ENCODE measurements at places on chromosomes 13 and 19.

- no peak for DNase-seq
These were observed 10.6 kb upstream of the CEACAM4 start for GRCh38 chr19:41637484-41637883.

DNA sequence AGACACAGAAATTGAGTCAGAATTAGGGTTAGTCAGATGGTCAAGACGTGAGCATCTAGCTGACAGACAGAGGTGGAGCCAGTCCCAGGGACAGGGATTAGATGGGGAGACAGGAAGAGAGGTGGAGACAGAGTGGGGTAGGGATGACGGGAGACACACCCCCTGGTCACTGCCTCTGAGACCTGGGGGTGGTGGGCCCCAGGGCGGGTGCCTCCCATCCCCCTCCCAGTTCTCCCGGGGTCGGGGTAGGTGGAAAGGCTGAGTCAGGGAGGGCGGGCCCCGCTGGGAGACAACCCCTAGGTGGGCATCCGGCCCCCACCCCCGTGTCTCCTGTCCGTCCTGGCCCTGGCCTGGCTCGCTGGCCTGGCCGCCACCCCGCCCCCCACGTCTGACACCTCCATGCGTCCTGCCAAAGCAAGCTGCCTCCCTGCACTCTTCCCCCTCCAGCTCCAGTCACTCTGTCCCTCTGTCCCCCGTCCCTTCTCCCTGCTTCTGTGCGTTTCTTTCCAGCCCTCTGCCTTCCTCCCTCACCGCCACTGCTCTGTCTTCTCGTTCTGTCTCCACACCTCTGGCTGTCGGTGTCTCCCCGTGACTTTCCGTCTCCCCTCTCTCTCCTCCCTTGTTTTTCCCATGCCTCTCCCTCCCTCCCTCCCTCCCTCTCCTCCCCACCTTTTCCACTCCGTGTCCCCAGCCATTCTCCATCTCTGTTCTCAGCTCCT lies 15.1 kb downstream of the CCDC97 start:
- DNase-seq, result peak; percentile 29

GRCh38 chr13:41499452-41499851 lies 42.1 kb downstream of the RGCC start:
- no peak for DNase-seq

DNA sequence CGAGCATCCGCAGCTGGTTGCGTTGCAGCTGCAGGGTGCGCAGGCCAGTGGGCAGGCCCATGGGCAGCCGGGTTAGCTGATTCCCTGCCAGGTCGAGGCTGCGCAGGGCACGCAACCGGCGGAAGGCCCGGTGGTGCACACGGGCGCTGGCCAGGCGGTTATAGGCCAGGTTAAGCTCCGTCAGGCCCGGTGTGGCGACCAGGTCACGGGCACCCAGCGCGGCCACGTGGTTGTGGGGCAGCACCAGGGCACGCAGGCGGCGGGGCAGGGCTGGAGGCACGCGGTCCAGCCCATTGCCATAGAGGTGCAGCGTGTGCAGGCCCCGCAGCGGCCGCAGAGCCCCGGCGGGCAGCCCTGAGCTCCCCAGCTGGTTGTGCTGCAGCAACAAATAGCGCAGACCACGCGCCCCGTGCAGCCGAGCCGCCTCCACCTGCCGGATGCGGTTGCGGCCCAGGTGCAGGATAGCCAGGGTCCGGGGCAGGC lies 5.3 kb downstream of the PODNL1 start:
- DNase-seq, result no peak

DNA sequence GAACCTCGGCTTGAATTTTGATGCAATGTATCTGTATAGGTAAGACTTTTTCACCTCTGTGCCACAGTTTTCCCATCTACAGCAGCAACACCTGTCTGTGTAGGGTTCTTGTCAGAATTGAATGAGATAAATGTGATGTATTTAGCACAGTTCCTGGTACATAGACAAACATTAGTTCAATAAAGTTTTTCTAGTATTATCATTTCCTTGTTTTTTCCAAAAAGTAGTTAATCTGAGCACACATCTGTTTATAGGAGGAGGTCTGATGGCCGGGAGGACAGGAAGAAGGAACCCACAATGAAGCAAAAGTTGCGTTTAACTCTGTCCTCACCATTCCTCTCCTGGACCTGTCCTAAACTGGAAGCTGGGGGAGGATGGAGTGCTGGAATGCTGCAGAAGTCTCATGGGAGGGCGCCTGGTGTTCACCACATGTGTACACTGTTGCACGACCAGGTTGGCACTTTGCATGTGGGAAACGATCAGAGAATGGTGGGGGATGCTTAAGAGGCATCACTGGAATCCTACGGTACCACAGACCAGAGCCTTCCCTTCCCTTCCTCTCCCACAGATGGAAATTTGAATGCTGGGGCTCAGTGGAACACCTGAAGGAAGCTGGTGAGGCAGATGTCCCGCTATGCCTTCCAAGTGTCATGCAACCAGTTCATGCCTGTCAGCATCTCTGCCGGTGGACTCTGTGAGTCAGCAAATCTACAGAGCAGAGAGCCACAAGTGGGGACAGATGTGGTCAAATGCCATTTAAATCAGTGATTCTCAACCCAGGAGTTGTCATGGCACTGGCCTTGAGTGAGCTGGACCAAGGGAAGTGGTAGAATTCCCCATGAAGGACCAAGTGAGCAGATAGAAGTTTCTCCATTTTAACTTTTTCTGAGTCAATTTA lies 315.6 kb downstream of the DLEU7 start:
- DNase-seq, result no peak

DNA sequence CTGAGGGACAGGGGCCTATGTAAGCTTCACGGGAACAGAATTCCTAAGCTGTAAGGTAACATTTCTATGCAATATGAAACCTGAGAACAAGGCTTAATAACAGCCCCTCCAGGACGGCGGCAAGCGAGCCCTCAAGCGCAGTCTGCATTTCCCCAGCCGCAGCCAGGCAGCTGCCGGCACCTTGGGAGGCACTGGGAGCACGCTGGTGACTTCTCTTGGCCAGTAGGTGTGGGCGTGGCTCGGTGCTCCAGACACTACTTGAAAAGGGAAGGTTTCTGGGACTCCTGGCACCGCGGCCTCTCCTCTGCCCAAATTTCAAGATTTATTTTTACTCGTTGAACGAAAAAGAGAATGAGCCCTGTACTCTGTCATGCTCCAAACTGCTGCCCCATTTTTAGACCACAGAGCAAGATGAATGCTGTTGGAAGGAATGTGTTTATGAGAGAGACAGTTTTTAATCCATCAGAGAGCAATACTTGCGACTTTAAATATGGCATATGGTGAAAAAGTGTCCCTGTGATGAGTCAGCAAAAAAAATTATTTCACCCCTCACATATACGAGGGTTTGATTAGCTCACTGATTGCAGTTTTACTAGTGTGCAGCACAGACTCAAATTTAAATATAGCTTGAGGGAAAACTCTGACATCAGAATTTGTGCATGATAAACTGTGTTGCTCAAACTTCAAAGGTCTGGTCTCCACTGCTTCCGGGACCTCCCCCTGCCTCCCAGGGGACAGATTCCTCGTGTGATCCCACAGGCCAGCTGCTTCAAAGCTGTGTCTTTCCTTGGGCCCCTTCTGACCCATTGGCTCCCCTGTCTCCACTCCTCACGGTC lies 81.2 kb downstream of the COL4A2 start:
- DNase-seq, result no peak

- no peak for DNase-seq
These were observed 263.6 kb downstream of the OXGR1 start for GRCh38 chr13:96730676-96731075.
